ENCODE measurements at places on chromosomes 16 and 17.

GRCh38 chr17:75459246-75459589 is 2.8 kb downstream of the TMEM94 start:
- DNase-seq, result no peak

DNA sequence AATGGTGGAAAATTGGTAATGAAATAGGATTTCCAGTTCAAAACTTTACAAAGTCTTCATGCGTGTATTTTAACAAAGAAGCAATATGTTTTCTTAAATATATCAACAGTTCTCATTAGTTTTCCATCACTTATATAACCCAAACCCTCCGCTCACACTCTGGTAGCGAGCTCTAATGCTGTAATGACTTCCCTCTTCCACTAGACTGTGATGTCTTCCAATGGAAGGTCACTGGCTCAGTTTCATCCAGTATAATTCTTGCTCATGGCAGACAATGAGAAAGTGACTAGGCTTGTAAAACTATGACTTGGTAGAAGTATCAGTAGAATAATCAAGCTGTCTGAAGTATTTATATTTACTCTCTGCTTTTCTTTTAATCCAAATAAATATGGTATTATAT is 32.8 kb downstream of the NETO2 start:
- DNase-seq, result no peak

- DNase-seq, result no peak
Observed at GRCh38 chr16:73143576-73144422, 95.9 kb upstream of the ZFHX3 start.

DNA sequence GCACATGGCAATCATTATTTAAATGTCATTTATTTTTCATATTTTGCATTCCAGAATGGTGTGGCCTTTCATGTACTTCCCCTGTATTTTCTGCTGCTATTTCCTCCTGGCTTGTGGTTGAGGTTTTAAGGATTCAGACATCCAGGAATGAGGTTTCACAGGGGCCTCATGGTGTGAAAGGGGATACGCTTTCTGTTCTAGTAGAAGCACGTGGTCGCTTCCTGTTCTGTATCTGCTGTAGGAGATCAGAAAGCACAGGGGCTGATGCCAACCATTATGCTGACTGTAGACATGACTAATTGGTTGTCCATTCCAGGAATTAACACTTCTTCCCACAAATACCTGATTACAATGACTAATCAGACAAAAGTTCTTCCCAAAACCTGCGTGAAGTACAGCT is 405.9 kb downstream of the SHISA9 start:
- no peak for DNase-seq

DNA sequence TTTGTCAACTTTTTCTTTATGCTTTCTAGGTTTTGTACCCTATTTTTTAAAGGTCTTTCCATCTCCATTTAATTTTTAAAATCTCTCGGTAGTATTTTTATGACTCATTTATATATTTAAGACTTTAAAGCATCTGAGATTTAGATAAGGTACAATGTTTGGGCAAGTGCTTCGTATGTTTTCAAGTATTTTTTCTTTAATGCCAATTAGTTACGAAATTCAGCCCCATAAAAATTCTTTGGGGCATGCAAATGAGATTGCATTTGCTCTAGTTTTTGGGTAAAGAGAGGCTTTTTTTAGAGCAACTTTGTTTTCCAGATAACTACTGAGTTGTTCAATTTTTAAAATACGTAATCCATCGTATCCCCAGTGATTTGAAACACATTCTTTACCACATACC is 65.3 kb upstream of the CRHR1 start:
- no peak for DNase-seq

- DNase-seq, result no peak
Observed at GRCh38 chr17:28584434-28584833, 7.7 kb upstream of the ALDOC start.

GRCh38 chr16:79375351-79375750 is 225.2 kb downstream of the MAF start:
- no peak for DNase-seq

DNA sequence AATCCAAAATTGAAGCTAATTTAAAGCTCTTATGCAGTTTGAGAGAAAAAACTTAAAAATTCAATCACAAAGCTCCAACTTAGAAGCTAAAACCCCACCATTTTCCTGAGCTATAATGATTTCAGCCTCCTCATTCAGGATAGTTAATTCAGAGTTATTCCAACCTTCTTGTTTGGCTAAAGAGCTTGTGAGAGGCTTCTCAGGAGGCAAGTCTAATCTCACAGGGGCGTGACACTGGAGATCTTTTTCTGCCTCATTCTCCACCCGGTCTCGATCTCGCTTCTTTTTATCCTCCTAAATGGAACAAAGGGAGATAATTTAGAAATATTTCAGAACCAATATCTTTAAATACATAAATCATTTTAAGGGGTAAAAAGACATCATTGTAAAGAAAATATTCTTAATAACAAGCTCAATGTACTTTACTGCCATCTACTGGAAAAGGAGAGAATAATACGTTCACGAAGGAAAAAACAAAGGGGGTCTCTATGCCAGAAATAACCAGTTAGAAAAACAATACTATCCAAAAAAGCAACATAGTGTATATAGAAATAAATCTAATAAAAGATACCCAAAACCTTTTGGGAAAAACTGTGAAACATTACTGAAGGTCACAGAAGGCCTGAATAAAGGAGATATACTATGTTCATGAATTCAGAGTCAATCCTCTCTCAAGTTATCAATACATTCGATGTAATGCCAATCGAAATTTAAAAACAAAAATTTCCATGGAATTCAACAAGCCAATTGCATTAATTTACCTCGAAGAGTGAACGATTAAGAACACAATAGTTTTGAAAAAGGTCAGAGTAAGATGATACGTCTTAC is 13.9 kb downstream of the BRD7 start:
- no peak for DNase-seq

DNA sequence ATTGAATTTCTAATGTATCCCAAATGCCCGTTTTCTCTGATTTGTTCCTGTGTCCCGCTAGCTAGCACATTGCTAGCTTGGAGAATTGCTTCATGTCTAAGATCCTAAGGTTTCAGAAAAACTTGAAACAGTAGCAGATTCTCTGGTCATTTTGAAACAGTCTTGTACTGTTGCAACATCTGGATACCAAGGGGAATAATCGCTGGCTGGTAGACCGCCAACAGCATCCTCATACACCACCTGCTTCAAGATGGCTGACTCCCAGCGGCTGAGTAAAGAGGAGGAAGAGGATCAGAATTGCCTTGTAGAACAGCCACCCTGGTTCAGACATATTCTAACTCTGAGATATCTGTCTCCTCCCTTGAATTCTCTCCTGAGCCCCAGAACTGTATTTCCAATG is 226.7 kb upstream of the ELAC2 start:
- DNase-seq, result no peak

- DNase-seq, result no peak
Observed at GRCh38 chr16:27852681-27853080, 210.8 kb downstream of the GSG1L start.

Data from Right ventricle myocardium superior (tissue), 1 donor.